Activated CD4-positive, CD25-positive, alpha-beta regulatory T cell treated with anti-CD3 and anti-CD28 coated beads, Interleukin-2, amount 50 U/mL, for 24 hours (primary cell): ENCODE measurements at places on chromosomes 11 and 22.

- ATAC-seq: no peak
Measured at GRCh38 chr22:28443526-28443876, 236.1 kb downstream of the TTC28 start.

GRCh38 chr11:80365980-80366379 is 925.1 kb upstream of the TENM4 start:
- ATAC-seq: no peak

- ATAC-seq: no peak
Measured at GRCh38 chr11:20617346-20618005, 18.1 kb downstream of the SLC6A5 start.

DNA sequence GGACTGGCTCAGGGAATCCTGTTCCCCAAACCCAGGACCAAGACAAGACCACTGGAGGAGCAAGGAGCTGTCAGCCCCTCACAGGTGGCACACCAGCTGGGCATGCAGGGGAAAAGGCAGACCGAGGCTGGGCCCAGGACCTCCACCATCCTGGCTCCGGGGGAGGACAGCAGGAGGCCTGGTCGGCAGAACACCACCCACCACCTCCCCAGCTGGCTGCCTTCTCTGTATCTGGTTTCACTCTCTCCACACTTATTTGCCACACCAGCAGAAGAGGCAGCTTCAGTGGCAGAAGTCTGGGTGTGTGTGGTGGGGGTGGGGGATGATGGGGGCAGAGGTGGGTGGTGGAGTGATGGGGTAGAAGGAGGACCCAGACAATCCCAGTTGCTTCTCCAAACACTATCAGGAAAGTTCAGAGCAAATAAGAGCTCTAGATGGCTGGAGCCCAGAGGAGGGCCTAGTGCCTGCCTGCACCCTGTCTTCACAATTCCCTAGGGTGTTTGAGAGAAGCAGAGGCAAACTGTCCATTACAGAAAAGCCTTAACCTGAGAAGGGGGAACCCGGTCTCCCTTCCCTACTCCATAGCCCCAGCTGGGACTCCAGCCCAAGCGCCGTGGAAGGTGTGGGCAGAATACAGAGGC is 51.9 kb upstream of the CDON start:
- ATAC-seq: no peak

DNA sequence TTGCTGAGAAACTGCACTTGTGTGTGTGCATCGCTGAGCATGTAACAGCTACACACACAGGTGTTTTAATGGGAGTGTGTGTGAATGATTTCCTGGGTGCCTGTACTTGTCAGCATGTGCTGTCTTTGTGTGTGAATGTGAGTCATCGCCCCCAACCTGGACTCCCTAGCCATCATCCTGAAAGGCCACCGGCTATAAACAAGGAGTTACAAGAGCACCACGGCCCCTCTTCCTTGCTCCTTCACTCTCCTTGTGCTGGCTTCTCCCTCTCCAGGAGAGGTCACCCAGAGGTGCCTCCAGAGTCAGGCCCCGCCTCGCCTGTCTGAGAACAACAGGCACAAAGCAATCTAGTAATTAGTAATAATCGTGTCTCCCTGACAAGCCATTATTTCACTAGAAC is 419.2 kb downstream of the BUD13 start:
- ATAC-seq: no peak

DNA sequence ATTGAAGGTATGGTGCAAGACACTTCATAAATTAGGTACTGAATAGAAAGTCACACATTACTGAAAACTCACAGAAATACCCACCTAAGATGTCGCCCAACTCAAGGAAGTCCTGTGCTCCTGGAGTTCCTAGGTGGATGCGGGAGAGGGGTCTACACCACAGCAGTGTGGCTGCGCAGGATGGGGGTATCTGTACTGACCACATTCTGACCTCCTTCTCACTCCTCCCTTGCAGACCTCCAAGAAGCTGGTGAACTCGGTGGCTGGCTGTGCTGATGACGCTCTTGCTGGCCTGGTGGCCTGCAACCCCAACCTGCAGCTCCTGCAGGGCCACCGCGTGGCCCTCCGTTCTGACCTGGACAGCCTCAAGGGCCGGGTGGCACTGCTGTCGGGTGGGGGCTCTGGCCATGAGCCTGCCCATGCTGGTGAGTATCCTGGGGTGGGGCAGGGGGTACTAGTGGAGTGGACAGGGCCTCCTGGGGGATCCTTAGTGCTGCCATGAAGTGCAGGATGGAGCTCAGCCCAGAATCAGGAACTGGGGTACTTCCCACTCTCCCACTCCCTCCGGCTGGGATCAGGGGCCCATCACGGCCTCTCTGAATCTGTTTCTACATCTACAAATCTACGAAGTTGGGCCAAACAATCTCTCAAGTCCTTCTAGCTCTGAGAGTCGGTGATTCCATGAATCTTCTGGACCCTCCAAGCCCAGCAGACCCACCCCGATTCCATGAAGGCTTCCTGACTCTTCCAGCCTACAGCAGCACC is 4.9 kb downstream of the TKFC start:
- no peak for ATAC-seq

DNA sequence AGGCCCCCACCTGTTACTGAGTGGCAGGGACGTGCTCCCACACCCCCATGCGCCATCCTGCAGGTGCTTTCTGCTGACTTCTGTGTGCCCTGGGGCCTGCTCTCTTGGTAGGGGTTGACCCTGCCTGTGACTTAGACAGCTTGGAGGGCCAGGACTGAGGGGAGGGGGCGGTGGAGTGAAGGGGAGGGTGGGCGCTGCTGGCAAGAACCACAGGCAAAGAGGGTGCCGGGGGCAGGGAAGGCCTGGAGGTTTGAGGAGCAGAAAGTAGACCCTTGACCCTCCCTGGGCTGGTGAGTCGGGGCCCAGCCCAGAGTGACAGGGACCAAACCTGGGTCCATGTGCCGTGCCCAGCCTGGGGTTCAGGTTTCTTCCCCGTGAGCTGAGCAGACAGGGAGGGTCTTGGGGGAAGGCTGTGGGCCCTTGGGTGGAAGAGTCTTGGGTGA is 17.8 kb downstream of the KCNQ1 start:
- ATAC-seq: no peak
